ENCODE measurements at places on chromosomes 3 and 15.

DNA sequence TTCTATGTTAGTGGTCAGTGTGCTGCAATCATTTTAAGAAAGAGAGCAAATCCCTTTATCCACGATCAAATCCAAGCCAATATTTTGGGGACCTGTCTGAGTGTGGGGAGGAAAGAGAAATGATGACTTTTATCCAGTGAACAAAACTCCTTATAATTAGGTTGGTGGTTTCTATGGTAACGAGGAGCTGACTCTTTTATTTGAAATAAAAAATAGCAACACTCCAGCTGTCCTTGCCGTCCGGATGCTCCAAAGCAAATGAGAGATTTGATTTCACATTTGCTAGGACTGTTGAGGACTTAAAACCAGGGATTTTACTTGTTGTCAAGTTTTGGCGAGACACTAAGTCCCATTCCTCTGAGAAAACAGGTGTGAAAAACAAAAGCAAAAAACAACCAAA, 154.0 kb upstream of the PRICKLE2 start:
- DNase-seq: no peak

DNA sequence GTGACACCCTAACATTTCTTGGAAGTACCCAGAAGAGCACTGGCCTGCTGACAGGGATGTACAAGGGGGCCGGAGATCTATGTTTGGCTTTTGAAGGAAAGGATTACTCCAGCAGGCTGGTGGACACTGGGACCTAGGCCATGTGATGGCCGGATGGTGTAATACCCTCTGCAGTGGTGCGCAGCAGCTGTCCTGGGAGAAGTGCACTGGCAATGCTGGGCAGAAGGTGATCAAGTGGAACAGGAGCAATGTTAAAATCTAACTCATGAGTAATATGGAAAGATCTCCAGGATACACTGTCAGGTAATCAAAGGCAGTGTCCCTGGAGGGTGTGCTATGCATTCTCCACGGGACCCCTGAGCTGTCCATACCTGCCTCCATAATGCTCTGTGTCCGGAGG, 71.2 kb upstream of the POMGNT2 start:
- DNase-seq: no peak

- no peak for DNase-seq
Observed at GRCh38 chr15:80769829-80770705, 9.1 kb upstream of the CEMIP start.

DNA sequence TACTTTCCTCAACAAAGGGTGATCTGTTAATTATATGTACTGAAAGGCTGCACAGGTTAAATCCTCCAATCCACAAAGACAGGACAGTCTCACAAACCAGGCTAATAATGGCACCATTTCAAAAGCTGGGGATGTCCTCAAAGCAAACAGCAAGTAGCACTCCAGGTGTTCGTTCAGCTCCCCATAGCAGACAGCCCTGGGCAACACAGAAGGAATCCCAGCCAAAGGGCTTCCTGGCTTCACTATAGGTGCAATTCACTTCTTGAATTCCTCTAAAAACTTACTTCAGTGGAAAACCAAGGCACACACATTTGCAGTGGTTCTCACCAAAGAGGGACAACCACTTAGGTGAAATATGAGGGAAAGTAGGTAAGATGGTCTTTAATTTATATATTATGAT, 166.7 kb downstream of the CTNNB1 start:
- no peak for DNase-seq

GRCh38 chr15:85543741-85544155, 163.3 kb downstream of the AKAP13 start:
- DNase-seq: peak; percentile 86

- DNase-seq: no peak
Observed at GRCh38 chr3:31125413-31126020, 231.1 kb upstream of the GADL1 start.

DNA sequence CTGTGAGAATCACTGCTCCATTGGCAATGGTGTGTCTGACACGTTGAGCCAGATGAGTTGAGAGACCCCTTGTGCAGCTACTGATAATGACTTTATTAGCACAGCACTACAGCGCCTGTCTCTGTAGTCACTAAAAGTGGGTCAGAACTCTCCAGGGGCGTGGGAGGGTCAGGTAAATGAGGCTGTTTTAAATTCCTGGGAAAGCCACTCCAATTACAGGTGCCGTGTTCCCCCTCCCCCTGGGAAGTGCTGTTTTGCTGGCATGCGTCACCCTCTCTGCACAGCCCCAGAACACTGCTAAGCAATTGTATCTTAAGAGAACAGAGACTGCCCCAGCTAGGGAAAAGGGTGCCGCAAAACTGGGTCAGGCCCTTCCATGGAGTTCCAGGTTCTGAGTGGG, 21.5 kb upstream of the CPNE9 start:
- DNase-seq: no peak

- DNase-seq: no peak
Observed at GRCh38 chr3:81871358-81872155, 110.1 kb upstream of the GBE1 start.

GRCh38 chr3:80643421-80643820, 875.6 kb upstream of the ROBO1 start:
- no peak for DNase-seq

GRCh38 chr3:52303811-52304210, 12.3 kb upstream of the DNAH1 start:
- no peak for DNase-seq

- DNase-seq: no peak
Observed at GRCh38 chr3:27325419-27325818, 43.8 kb downstream of the NEK10 start.

GRCh38 chr3:2090095-2090911, 8.4 kb upstream of the CNTN4 start:
- no peak for DNase-seq

- DNase-seq: no peak
Observed at GRCh38 chr3:54733106-54734006, 194.5 kb downstream of the LRTM1 start.

DNA sequence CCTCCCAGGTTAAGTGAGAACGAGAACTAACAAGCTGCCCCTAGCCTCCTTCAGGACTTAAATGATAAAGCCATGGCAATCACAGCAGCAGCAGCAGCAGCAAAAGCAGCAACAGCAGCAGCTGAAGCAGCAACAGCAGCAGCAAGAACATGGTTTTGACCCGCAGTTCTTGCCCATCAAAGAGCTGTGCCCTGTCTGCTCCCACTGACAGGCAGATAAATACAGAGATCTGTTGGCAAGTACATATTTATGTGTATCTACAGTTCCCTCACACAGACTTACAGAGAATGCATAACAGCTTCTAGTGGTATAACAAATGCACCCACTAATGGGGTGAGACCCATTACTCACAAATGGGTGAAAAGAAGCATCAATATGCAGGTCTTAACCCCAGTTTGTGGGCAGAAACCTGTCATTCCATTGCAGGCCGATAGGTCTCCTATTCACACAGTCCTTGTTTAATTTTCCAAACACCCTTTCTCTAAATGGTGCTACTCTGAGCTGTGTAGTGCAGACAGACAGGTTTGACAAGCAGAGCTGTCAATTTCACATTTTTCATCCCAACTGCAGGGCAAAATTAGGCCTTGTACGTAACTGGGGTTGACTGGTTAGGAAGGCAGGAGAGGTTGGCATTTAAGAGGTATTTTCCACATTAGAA, 316.3 kb downstream of the TIGIT start:
- no peak for DNase-seq

DNA sequence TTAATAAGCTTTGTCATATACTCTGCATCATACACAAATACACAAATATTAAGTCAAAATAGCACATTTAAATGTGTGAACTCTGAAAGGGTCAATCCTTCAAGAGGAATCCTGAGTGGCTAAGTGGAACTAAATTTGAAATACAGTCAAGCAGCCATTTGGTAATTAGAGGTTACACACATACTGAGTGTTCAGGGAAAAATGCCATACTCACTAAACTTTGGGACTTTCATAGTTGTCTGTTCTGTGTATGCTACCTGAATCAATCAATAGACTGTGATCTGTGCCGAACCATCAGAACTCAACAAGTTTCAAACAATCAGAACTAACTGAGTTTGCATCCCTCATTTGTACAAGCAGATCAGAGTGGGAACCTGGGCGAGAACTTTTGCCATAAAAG, 15.3 kb downstream of the ANKRD28 start:
- no peak for DNase-seq

DNA sequence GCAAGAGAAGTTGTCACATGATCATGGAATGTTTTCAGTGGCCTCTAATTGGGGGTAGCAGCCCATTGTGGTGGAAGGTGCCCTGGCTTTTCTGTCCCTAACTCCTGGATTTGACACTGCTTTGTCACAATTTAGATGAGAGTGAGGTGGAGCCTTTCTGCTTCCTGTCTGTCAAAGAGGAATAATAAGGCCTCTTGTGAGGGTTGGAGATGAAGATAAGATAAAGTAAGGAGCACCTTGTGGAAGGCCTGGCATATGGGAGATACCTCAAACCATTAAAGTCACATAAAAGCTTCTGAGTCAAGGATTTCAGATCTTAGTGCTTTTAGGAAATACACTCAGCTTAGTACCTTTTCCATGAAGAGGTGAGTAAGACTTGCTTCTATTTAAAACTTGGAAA, 172.6 kb upstream of the FAM3D start:
- no peak for DNase-seq

DNA sequence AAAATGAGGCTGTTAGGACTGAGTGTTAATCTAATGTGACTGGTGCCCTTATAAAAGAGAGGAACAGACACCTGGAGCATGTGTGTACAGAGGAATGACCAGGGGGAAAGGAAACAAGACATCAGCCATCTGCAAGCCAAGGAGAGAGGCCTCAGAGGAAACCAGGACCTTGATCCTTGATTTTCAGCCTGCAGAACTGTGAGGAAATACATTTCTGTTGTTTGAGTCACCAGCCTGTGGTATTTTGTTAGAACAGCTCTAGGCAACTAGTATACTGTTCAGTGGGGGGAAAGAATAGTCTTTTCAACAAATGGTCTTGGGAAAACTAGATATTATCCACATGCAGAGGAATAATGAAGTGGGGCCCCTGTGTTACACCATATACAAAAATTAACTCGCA, 80.6 kb downstream of the CCR1 start:
- no peak for DNase-seq

GRCh38 chr3:174441588-174442301, 417.4 kb upstream of the NAALADL2 start:
- no peak for DNase-seq

- no peak for DNase-seq
Observed at GRCh38 chr3:65936908-65937638, 101.6 kb downstream of the MAGI1 start.

GRCh38 chr3:124781476-124782376, 51.5 kb downstream of the UMPS start:
- DNase-seq: no peak

DNA sequence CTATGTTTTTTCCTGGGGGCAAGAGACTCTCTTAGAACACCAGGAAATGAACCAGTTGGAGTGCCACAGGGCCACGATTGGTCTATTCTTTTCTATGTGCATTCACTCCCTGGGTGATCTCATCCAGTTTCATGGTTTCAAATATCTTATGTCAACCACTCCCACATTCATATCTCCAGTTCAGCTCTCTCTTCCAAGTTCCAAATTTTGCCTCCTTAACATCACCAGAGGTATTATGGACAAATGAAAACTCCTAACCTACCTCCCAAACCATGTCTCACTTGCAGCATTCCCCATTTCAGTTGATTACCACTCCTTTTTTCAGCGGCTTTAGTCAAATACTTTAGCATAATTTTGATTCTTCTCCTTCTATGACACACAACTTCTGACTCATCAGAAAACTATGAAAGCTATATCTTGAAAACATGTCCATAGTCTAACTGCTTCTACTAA, 203.1 kb upstream of the SEMA6D start:
- no peak for DNase-seq

- no peak for DNase-seq
Observed at GRCh38 chr3:15924914-15925313, 127.1 kb upstream of the ANKRD28 start.

- no peak for DNase-seq
Observed at GRCh38 chr3:123152687-123153086, 49.1 kb upstream of the SEC22A start.

GRCh38 chr15:64163659-64164362, 989 bp upstream of the PPIB start:
- no peak for DNase-seq

GRCh38 chr15:47194718-47195117, 522.6 kb upstream of the SEMA6D start:
- no peak for DNase-seq

- no peak for DNase-seq
Observed at GRCh38 chr3:27171113-27171512, 198.1 kb downstream of the NEK10 start.

DNA sequence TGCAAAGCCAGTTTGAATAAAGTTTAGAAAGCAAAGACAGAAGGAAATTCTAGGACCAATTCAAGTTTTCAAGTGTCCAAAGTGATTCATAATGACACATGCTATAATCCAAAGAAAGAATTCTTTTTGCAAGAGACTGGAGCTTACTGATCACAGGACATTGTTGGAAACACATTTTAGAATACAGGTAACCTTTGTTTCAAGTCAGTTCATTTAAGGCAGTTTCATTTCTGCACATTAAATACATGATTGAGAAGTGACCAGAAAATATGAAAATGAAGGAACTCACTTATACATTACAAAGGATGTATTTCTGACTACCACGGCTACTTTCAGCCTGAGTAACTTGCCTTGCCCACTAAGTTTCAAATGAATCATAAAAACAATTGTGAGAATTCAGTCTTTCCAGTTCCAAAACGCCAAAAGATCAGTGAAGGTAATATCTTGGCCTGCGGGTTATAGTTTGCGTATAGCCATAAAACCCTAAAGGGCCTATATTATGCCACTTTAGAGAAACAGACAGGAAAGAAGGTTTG, 48.7 kb downstream of the PRICKLE2 start:
- DNase-seq: no peak

GRCh38 chr3:23805633-23806533, at the start of gene UBE2E1:
UBE2E1 (plus strand) TSS chr3:23805955; CDS start chr3:23807270, 1,315 bp downstream.
- peak; percentile 89 for DNase-seq

- no peak for DNase-seq
Observed at GRCh38 chr3:180929376-180929775, 16.9 kb downstream of the FXR1 start.

DNA sequence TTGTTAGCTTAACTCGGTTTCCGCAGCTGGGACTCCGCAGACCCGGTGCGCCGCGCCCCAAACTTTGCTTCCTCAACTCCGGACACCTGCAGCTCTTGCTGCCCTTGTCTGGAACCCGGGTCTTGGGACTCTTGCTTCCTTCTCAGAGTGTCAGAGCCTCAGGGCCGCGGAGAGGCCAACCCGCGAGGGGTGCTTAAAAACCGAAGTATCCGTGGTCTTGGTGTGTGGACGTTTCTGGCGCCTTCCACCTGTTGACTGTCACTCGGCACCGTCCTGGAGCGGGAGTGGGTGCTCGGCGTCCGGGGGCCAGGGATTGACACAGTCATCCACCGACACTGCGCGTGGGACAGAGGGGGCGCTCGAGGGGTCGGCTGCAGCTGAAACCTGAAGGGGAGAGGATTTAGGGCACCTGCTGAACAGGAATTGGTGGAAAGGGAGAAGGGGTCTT, 386 bp downstream of the SQOR start:
- peak; percentile 82 for DNase-seq

DNA sequence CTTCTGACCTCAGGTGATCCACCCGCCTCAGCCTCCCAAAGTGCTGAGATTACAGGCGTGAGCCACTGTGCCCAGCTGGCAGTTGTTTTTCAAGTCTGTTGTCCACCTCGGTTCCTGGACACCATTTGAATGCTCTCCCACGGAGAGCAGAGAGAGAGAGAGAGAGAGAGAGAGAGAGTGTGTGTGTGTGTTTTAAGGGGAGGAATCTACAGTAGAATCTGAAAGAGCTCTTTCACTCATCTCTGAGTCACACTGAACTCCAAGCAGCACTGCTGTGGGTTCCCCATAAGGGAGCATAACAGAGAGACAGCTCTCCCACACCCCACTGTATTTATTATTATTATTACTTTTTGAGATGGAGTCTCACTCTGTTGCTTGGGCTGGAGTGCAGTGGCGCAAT, 156.6 kb downstream of the RPLP1 start:
- no peak for DNase-seq

- no peak for DNase-seq
Observed at GRCh38 chr3:14224895-14225294, 46.3 kb downstream of the LSM3 start.

All from Right ventricle myocardium superior (tissue), 1 donor.